ENCODE measurements at places on chromosomes 2 and 18.
A peak's percentile ranks its signal among the peaks of the same experiment; 100 is the strongest.

- DNase-seq, result no peak
Observed at GRCh38 chr2:242054406-242054805, 184.9 kb downstream of the RTP5 start.

DNA sequence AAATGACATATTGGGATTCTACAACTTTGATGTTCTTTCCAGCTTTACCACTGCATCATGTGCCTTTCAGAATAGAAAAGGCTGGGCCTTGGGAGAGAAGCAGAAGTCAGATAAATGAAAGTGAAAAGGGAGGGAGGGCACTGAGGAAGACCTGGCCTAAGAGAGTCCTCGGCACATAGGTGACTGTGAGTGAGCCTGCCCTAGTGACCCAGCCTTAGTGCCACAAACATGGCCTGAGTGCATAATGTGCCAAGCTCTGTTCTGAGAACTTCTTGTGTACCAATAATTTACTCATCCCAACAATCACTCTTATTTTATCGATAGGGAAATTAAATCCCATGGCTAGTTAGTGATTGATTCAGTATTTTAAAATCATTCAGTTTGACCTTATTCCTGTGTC lies 436.6 kb downstream of the LRP1B start:
- no peak for DNase-seq

- peak; percentile 86 for DNase-seq
Observed at GRCh38 chr2:157838442-157839161, 37.5 kb downstream of the ACVR1 start.

DNA sequence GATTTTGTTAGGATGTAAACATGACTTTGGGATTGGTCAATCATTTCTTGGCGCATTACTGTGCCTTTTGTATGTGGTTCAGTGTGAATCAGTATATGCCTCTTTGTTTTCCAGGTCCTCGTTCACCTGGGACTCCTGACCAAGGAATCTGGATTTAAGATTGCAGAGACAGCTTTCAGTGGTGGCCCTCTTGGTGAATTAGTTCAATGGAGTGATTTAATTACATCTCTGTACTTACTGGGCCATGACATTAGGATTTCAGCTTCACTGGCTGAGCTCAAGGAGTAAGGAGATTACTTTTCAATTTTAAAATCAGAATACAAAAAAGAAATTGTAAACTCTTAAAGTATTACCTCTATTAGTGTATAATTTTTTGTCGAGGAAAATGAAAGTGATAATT lies 87.6 kb downstream of the MGAT5 start:
- DNase-seq, result no peak

GRCh38 chr2:195596840-195597239 lies 60.2 kb upstream of the SLC39A10 start:
- no peak for DNase-seq

- no peak for DNase-seq
Observed at GRCh38 chr2:238632181-238633060, 205.7 kb downstream of the ASB1 start.

GRCh38 chr2:200679127-200679526 lies 93.3 kb downstream of the AOX1 start:
- DNase-seq, result no peak

GRCh38 chr2:25232248-25232825 lies 64.0 kb upstream of the POMC start:
- DNase-seq, result no peak

DNA sequence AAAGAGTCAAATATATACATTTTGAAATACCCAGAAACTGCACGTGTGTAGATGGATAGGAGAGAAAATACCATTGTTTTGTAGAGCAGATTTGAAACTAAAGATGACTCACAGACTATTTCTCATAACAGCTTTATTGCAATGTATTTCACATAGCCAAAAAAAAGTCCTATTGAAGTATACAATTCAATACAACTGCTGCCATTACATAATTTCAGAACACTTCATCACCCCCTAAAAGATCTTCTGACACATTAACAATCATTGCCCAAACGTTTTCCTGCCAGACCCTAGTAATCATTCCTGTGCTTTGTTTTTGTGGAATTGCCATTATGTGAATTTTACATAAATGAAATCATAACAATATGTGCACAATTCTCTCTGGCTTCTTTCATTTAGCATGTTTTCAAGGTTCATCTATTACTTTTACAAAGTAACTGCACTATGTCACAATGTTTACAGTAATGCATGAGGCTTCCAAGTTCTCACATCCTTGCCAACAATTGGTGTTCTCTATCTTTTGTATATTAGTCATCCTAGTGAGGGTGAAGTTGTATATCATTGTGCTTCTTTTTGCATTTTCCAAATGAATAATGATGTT lies 378.6 kb upstream of the CWC22 start:
- no peak for DNase-seq

GRCh38 chr2:227626580-227627151 lies 9.4 kb downstream of the SCYGR4 start:
- no peak for DNase-seq

GRCh38 chr2:164080486-164080885 lies 344.7 kb upstream of the FIGN start:
- DNase-seq, result no peak

DNA sequence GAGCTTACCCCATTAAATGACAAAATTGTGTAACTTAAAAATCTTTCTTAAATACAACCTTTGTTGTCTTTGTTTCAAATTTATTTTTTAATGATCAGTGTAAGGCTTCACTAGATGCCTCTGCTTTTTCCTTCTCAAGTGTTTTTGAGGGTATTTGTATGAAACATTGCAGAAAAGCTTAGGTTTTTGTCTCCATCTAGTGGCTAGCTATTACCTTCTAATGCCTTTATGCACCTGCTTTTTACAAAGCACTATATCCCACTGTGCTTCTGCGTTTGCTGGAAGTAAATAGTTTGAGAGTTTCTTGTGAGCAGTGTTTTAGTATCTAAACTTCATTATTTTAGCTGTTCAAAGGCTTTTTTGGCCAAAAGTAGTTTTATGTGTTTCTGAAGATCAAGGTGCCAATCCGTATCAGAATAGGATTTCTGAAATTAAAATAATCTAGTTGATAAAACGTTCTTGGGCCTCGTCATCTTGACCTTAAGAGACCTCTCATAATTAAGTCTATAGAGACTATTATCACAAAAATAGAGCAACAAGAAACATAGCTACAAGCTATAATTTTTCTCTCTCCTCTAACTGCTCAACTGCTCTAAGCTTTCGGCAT lies 47.0 kb downstream of the IWS1 start:
- peak; percentile 60 for DNase-seq

DNA sequence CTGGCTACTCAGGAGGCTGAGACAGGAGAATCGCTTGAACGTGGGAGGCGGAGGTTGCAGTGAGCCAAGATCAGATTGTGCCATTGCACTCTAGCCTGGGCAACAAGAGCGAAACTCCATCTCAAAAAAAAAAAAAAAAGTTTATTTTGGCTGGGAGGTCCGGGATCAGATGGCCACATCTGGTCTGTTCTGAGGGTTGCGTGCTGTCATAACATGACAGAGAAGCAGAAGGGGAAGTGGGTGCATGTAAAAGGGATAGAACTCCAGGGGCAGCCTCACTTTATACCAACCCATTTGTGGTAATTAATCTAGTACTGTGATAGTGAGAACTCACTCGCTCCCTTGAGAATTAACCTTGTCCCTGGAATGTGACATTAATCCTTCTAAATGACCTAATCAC lies 101.2 kb downstream of the PTPN4 start:
- peak; percentile 5 for DNase-seq

Data from CD14-positive monocyte (primary cell).